ENCODE measurements at places on chromosomes 16 and 17.
A peak's percentile ranks its signal among the peaks of the same experiment; 100 is the strongest.

DNA sequence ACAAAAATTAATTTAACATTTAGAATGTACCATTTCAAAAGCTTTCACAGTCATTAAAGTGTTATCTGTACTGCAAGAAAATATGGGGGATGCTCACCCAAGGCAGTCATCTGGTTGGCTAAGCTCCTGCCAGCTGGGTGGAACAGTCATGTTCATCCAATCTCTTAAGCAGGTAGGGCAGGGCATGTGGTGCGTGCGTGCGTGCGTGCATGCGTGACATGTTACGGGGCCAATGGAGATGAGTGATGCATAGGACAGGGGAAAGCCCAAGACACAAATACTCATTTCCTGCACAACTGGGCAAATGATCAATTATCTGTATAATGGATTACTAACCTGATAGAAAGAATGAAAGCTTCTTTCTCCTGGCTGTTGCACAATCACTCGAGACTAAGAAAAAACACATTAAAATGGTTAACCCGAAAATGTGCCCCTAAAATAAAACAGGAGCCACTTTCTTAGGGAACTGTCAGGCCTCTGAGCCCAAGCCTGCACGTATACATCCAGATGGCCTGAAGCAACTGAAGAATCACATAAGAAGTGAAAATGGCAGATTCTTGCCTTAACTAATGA lies 104.4 kb downstream of the MYO1D start:
- DNase-seq, result no peak

- DNase-seq, result no peak
Measured at GRCh38 chr16:10828851-10829366, 10.3 kb upstream of the TVP23A start.

DNA sequence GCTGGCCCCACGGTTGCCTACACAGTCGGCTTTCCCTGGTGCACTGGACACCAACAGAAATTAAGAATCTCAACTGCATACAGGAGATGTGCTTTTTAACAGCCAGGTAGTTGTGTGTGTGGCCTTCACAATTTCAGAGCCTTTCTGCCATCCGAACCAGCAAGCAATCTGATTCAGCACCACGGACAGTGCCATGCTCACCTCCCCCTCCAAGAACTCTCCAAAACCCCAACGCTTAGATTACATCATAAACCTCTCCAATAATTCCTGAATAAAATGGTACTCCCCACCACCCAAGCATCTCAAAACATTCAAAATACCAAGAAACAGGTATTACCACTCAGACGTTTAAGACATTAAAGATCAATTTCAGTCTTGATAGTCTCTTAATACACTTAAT lies 31.8 kb downstream of the USP7 start:
- peak; percentile 51 for DNase-seq

DNA sequence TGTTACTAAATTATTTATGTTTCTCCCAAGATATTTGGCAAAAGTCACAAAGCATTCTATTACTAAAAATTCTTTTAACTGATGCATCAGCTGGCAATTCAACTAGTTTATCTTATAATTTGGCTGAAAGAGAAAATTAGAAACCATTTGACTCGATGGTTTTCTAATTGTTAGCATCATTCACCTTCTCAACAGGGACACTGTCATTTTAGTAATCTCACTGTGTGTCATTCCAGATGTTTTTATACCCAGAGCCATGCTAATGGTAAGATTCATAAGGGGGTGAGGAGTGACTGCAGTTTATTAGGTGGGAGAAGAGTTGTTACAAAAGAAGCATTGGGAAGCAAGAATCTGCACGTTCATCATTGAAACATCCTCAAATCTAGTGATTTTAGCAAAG lies 124.9 kb downstream of the ABCA8 start:
- DNase-seq, result no peak

DNA sequence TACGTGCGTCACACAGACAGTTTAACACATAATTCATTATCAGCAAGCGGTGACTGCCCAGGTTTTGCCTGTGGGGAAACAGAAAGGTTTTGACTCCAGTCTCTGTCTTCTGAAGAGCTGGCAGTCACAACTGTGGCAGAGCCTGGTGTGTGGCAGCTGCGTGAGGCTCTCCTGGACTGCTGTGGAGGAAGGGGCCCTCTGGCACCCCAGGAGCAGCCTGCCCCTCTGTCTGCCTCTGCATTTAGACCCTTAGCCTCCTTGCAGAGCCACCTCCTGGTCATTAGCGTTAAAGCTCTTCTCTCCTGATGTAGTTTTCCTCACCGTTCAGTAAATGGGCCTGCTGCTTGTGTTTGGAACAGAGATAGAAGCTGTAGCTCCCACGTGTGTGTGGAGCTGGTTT lies 10.9 kb downstream of the RAB40C start:
- no peak for DNase-seq

DNA sequence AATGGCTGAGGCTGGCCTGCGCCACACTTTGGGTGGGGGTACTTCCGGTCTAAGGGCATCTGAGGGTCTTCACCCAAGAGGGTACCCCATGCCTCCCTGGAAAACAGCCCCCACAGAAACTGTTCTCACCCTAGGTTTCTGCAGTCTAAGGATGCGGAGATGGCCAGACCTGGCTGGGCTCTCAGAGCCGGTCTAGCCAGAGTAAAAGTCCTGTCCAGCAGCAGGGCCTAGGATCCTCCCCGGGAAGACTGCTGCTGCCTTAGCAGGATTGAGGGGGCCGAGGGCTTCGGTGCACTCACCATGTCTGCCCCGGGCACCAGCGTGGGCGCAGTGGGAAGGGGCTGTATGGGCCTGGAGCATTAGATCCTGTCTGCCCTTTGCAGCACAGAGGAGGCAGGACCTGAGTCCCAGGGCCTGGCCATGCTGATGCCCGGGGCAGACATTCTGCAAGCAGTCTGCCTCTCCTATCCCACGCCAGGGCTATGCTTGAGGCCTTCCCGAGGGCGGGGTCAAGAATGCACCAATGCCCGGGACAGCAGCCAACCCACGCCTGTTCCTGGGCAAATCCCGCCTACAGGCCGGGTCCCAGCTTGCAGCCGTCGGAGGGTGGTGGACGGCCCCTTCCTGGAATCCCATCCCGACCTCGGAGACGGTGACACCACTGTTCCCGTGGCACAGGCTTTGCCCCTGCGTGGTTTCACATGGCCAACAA lies 54.7 kb downstream of the CBFA2T3 start:
- DNase-seq, result no peak

DNA sequence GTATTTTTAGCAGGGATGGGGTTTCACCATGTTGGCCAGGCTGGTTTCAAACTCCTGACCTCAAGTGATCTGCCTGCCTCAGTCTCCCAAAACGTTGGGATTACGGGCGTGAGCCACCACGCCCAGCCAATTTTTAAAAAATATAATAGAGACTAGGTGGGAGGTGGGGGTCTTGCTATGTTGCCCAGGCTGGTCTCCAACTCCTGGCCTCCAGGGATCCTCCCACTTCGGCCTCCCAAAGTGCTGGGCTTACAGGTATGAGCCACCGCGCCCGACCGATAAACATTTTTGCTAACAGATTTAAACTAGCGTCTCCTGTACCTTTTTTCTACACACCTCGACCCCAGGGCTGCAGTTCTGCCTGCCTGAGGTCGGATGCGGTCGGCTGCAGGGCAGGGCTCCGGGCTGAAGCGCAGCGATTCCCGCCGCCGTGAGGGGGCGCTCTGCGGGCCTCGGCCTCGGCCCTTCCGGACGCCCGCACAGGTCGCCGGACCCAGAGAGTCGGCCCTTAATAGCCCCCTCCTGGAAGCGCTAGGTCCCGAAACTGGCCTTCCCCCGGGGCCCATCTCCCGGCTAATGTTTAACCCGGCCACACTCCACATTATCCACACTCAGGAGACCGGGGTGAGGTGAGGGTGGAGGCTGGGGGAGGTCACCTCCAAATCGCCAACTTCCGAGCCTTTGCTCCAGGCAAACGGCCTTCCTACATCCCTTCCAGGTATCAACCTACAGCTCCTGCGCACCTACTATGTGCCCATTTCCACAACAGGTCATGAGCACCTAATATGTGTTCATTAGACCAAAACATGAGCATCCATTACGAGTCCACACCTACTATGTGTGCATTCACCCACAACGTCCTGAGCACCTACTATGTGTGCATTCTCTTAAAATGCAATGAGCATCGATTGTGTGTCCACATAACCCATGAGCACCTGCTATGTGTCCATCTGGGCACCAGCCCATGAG lies 2.0 kb upstream of the GLIS2 start:
- no peak for DNase-seq

GRCh38 chr16:87086575-87086974 lies 230.6 kb downstream of the C16orf95 start:
- no peak for DNase-seq

GRCh38 chr17:13478326-13478830 lies 123.4 kb downstream of the HS3ST3A1 start:
- no peak for DNase-seq

DNA sequence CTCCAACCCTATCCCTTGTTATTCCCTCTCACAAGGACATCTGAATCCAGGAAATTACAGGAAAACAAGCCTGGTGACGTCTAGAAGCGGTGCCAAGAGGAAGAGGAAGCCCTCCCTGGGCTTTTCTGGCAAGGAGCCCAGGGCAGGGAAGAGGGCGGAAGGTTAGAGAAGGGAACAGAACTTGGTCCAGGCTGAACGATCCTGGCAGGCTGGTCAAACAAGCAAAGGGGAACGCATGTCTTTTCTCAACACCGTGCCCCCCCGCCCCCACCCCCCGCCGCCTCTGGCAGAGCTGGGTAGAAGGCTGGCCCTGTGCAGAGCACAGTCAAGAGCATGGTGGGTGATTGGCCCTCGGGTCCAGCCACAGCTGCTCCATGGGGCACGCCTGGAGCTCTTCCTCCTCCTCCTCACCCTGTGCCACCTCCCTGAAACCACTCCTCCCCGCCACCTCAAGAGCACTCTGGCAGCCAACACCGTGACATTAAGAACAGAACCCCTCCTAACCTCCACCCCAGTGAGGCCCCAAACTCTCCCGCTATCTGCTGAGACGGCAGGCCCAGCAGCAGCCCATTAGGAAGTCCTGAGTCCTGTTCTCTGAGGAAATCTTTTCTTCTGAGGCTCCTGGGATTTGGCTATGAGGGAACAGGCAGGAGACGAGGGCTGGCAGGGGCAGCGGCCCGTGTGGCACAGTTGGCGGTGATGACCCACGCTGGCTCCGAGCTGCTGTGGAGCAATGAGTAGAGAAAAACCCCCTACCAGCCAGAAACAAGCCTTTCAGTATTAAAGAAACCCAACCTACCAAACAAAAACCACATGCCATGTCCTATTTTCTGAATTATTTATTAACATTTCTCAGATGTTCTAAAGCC lies 7.3 kb downstream of the C16orf86 start:
- DNase-seq, result no peak

- no peak for DNase-seq
Measured at GRCh38 chr16:5450409-5451104, 353.0 kb upstream of the EEF2KMT start.

GRCh38 chr16:77944631-77945030 lies 77.7 kb upstream of the CLEC3A start:
- DNase-seq, result no peak
